Head of caudate nucleus (tissue), 42 donors: ENCODE measurements at places on chromosomes 16 and 17.
A peak's percentile ranks its signal among the peaks of the same experiment; 100 is the strongest.

DNA sequence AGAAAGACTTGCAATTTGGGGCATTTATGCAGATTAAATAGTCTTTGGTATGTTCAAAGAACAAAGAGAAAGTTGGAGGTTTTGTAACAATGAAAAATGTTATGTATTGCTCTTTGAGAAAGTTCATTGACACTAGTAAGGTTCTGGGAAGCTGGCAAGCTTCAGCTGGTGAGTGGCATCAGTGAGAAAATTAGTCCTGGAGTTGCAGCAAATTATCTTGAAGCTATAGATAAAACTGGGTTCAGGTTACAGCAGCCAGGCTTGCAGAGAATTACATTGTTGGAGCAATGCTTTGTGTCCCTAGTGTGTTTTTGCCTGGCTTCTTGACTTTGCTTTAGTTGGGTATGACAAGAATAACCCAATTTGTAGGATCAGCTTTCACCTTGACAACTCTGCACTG lies 221.2 kb downstream of the CDH13 start:
- DNase-seq: no peak

GRCh38 chr17:41363881-41364280 lies 5.7 kb downstream of the KRT33B start:
- DNase-seq: no peak

DNA sequence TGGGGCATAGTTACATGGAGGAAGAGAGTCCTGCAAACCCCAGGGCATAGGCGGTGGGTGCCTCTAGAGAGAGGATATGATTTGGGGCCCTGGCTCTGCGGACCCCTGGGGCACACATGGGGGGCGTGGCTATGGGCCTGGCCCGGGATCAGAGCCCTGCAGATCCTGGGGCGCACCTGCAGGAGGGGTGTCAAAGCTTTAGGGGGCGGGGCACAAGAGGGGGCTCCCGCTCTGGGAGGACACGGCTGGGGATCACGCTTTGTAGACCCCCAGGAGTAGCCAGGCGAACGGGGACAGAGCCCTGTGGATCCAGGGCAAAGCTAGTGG lies 497 bp downstream of the BCL7C start:
- DNase-seq: no peak

DNA sequence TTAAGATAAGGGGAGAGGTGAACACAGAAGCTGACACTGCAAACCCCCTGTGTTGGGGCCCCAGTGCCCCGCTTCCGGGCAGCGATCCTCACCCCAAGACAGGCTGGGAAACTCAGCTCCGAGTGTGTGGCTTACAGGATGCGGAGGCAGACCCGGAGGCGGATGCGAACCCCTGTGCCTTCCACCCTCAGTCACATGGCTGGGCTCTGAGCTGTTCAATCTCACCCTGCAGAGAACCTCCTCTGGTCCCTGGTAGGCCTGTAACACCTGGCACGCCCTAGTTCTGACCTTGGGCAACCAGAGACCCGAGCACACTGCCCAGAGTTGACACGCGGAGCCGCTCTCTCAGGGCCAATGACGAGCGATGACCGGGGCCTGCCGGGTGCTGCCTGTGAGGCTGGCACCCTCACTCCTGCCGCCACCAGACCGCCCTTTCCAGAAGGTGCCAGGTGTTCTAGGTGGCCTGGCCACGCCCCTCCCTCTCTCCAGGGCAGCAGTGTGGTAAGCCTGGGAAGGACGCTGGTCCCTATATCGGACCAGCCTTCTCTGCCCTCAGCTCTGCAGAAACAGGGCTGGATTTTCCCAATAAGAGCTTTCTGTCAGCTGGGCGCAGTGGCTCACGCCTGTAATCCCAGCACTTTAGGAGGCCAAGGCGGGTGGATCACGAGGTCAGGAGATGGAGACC lies 23.3 kb downstream of the MEAK7 start:
- DNase-seq: peak; percentile 59

DNA sequence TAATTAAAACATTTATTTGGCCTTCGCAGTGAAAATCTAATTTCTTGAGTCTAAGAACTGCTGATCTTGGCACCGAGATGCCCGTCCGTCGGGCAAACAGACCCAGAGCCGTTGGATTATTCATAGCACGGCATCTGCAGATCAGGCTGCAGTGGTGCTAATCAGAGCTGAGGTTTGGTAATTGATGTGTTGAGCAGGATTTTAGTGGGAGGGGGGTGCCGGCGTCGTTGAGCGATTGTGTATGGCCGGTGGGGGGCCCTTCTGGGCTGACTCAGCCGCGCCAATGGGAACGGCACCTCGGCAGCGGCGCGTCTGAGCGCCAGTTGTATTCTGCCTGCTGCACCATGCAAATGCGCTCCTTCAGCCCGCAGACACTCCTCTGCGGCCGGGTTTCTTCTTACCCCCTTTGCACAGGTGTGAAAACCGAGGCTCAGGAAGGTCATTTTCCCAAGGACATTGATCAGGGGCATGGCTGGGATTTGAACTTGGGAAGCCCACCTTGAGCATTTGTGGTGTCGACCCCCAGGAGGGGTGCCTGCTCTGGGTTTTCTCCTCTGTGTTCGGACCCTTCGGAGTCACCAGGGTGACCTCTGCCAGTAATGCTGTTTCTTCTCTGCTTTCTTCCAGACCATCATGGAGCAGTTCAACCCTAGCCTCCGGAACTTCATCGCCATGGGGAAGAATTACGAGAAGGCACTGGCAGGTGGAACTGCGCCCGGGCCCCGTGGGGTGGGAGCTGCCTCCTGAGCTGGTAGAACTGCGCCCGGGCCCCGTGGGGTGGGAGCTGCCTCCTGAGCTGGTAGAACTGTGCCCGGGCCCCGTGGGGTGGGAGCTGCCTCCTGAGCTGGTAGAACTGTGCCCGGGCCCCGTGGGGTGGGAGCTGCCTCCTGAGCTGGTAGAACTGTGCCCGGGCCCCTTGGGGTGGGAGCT lies 18.4 kb downstream of the BAIAP2 start:
- peak; percentile 65 for DNase-seq

- DNase-seq: no peak
Measured at GRCh38 chr17:62206550-62206949, 141.5 kb upstream of the MED13 start.

- DNase-seq: no peak
Measured at GRCh38 chr17:40697297-40697696, 6.3 kb downstream of the KRT24 start.

GRCh38 chr16:57661936-57662906 lies 5.9 kb upstream of the ADGRG3 start:
- no peak for DNase-seq

- no peak for DNase-seq
Measured at GRCh38 chr17:44754276-44754675, 4.5 kb upstream of the ADAM11 start.

DNA sequence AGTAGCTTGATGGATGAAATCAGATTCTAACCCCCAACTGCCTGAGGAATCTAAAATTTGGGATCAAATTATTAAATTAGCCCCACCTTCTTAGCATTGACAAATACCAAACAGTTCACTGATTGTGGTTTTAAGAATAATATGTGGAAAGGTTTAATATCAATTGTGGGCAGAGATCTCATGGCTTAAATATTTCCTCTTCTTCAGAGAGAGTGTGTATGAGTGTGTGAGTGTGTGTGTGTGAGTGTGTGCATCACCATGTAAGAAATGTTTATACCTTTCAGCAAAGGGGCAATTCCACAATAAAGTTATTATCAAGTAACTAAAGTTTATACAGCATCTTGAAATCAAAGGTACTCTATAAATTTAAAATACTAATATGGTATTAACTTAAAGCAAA lies 3.2 kb downstream of the SMURF2 start:
- DNase-seq: no peak

- no peak for DNase-seq
Measured at GRCh38 chr17:17924857-17925250, 47.3 kb downstream of the TOM1L2 start.

- DNase-seq: no peak
Measured at GRCh38 chr16:84246679-84247077, 6.9 kb upstream of the KCNG4 start.

GRCh38 chr17:42475835-42476234 lies 17.2 kb downstream of the ATP6V0A1 start:
- DNase-seq: no peak

DNA sequence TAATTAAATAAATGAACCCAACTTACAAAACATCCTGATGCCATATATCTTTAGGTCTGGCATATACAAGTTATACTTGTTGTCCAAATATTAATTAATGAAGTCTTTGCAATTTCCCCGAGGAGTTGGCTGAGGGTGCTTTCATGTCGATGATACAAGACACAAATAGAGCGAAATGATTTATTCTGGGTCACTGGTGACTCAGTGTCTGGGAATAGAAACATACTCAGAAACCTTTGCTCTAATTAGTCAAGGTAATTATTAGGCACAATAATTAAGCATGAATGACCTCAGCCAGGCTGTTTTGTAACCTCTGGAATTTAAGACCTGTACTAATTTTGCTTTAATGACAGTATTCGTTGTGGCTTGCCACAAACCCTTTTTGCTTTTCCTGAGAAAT lies 37.0 kb upstream of the HAPSTR1 start:
- no peak for DNase-seq

DNA sequence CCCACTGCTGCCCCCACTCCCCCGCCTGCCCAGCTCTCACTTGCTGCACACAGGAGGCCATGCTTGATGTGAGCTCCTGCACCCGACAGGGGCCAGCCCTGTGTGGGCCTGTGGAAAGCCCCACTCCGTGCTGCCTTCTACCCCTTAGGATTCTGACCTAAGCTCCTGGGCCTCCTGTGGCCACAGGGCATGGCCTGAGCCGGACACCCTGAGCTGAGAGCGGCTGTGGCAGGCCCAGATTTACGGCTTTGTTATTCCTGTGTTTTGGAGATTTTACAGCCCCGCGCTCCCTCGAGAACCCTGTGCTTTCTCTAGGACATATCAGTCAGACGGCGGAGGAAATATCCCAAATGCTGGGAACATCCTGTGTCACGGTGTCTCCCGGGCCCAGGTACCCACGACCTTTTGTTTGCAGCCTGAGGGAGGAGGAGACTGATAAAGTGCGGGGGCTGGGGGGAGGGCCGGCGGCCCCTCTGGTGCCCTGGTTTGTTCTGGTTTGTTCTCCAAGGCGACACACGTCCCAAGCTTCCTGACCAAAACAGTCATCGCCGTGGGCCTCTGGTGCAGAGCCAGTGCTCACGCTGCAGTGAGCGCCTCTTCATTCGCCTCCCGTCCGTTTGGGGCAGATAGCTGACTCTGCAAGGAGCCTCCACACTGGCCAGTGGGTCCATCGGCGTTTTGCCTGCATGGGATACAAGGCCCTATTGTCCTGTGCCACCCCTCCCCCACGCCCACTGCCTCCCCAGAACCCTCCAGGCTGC lies 363.4 kb downstream of the C16orf95 start:
- DNase-seq: no peak

GRCh38 chr17:601244-601925 lies 113.3 kb downstream of the VPS53 start:
- no peak for DNase-seq

GRCh38 chr17:17398188-17398942 lies 78.4 kb upstream of the MED9 start:
- no peak for DNase-seq

- no peak for DNase-seq
Measured at GRCh38 chr16:5891296-5891695, 793.7 kb upstream of the EEF2KMT start.

DNA sequence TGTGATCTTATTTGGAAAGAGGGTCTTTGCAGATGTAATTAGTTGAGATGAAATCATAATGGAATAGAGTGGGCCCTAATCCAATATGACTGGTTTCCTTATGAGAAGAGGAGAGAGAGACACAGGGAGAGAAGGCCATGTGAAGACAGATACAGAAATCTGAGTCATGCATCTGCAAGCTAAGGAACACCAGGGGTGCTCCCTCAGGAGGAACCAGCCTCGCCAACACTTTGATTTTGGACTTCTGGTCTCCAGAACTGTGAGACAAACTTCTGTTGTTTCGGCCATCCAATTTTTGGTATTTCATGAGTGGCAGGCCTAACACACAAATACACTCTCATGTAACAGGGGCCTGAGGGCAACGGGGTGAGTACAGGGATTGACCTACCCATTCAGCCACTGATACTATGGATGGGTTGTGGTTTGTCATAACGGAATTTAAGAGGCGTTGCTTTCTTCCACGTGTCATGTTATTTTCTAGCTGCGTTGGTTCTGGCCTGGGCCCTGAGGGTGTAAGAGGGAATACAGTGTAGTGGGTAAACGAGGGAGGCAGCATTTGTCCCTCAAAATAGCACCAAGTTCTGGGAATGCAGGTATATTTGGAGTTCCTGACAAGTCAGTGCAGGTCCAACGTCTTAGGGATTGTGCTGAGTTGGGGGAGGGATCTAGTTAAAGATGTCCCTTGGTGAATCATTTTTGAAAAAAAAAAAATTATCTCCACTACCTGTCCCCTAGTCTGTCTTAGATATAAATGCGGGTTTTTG lies 17.7 kb downstream of the PLCG2 start:
- DNase-seq: no peak

DNA sequence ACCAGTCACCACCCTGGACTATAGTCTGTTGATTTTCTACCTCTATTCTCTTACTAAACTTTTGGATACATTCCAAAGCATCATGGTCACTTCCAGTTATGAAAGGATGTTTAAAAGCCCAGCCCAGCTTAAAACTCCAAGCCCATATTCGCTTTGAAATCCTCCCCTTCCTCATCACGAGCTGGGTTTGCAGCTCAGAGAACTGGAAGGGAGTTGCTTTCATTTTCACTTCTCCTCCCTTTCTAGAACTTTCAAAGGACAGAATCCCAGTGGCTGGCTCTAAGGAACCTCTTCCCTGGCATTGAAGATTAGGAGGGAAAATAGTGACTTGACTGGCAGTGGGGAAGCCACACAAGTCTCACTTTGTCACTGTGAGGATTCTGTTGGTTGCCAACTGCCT lies 100.1 kb upstream of the DYNLRB2 start:
- no peak for DNase-seq

GRCh38 chr16:11564046-11564926 lies 22.4 kb downstream of the LITAF start:
- no peak for DNase-seq

GRCh38 chr16:72740347-72740746 lies 307.6 kb downstream of the ZFHX3 start:
- DNase-seq: no peak
